ENCODE measurements at places on chromosomes 7 and 10. TPM values are rescaled to one million over a fixed set of nuclear protein-coding genes. Genes with fewer than 3 reads are reported as not detected.

GRCh38 chr7:106155027-106155426, 42.9 kb upstream of the SYPL1 start:
- no peak for DNase-seq

The ASZ1 gene
- polyA plus RNA-seq, result not detected

The WDFY4 gene
- 46.5 TPM for polyA plus RNA-seq

GRCh38 chr7:66183700-66184099, 21.4 kb upstream of the TPST1 start:
- DNase-seq, result no peak

The GBX1 gene
- polyA plus RNA-seq, result not detected

The LAMB4 gene
- not detected for polyA plus RNA-seq

GRCh38 chr7:116097365-116098009, 66.9 kb upstream of the TFEC start:
- no peak for DNase-seq

DNA sequence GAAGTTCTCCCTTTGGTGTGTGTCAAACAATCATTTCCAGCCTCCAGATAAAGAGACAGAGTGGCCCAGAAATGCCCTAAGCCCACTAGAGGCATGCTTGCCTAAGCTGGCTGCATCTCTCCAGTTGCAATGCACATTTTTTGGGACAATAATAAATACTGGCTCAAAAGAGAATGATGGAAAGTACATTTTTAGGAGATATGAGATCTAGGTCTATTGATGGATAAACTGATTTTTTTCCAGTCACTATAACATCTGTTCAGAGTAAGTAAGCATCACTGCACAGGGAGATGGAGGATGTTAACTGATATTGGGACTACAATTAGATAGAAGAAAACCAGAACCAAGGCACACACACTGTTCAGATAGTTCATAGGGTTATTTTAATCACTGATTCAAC, 553.0 kb downstream of the GRM8 start:
- no peak for DNase-seq

DNA sequence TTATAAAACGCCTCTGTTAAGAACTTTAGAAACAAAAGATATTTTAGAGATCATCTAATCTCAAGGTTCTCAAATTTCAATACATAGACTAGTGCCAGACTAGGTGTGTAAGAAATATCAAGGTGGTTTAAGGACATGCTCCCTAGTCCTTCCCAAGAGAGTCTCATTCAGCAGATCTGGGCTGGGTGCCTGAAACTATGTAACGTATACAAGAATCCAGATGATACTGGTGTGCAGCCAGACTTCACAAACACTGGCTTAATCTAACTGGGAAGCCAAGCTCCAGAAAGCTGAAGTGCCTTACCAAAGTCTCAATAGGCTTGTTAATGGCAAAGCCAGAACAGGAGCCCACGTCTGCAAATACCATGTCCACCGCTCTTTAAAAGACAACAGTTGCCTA, 105.0 kb upstream of the AMPH start:
- DNase-seq, result no peak

DNA sequence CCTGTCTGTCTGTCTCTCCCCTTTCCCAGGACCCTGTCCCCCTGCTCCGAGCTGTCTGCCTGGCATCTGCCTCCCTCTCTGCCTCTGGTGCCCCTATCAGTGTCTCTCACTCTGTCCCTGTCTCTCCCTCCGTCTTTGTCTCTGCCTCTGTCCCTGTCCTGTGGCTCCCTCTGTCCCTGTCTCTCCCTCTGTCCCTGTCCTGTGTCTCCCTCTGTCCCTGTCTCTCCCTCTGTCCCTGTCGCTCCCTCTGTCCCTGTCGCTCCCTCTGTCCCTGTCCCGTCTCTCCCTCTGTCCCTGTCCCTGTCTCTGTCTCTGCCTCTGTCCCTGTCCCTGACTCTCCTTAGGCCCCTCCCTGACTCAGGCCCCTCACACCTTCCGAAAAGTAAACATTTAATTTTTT, 75.0 kb upstream of the PAX2 start:
- no peak for DNase-seq

The MEIG1 gene
- 2.2 TPM for polyA plus RNA-seq

DNA sequence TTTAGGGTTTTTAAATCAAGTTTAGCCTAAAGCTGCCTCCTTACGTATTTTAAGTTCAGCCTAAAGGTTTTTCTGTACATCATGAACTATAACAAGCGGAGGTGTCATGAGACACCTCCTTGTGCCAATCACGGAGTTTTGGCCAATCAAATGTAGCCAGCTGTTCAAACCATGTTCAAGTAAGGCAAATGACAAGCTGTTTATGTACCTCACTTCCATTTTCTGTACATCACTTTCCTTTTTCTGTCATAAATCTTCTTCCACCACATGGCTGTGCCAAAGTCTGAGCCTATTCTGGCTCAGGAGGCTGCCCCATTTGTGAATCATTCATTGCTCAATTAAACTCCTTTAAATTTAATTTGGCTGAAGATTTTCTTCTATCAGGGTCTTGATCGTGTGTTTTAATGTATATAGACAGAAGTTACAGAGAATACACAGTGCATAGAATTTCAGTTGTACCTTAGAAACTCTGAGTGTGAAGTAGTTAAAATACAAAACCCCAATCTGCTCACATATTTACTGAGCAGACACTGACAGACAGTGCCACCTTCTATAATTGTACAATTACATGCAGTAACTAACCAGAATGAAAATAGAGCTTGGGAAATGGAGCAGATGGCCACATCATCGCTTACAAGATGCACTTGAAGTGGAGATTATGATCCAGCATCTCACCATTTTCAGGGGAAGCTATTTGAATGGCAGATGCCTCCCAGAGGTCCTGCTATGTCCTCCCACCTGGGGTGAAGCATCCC, 76.9 kb upstream of the LANCL2 start:
- DNase-seq, result no peak

The AASS gene
- polyA plus RNA-seq, result 3.3 TPM

- no peak for DNase-seq
Observed at GRCh38 chr10:77428691-77429395, 208.8 kb downstream of the KCNMA1 start.

DNA sequence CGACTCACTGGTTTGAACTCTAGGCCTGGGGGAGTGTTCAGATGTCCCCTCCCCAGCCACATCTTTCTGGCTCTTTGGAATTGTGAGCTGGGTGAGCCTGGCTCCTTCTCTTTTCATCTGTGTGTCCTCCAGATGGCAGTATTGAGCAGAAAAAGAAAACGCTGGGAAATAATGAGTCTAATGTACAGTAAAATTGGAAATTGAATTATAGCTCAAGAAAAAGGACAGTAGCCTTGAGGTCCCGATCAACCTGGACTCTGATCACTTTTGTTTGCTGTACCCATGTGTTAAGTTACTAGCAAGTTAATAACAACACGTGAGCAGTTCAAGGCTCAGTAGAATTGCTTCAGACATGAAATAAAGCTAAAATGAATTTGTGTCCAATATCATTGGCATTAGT, 77.9 kb downstream of the SNX10 start:
- peak; percentile 50 for DNase-seq

DNA sequence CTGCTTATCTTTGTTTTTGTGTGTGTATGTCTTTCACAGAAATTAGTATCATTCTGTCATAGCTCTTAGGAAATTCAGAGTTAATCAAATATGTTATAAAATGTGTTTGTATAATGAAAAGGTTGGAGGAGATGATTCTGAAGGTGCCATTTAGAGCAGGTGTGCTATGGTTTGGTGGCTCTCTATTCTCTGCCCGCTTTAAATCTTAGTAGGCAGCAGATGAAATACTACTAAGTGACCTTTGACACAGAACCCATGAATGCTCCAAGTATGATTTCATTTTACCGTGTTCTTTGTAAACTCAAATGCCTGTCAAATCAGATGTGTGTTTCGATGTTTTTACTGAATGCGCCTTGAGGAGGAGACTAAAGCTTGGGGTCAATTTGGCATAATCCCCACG, 24.5 kb downstream of the ZEB1 start:
- no peak for DNase-seq

The MSMB gene
- polyA plus RNA-seq, result not detected

The KCNIP2 gene
- 35.8 TPM for polyA plus RNA-seq

The ANKRD7 gene
- polyA plus RNA-seq, result not detected

The LIPK gene
- polyA plus RNA-seq, result not detected

- DNase-seq, result no peak
Observed at GRCh38 chr7:138746073-138746472, 44.9 kb upstream of the SVOPL start.

The CHAT gene
- polyA plus RNA-seq, result not detected

DNA sequence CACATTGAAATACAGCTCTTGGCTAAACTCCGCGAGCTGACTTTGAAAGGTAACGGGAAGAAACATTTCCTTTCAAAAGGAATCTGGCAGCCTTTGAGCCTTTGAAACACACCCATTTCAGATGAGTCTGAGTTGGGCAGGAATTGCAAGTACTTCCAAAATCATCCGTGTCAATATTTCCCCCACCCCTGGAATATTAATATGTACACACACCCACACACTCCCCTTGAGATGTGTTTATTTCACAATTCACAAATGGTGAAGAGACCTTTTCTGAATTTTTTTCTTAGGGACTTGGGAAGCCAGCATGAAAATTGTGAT, 438.7 kb upstream of the NRP1 start:
- no peak for DNase-seq

The CTAGE4 gene
- polyA plus RNA-seq, result not detected

DNA sequence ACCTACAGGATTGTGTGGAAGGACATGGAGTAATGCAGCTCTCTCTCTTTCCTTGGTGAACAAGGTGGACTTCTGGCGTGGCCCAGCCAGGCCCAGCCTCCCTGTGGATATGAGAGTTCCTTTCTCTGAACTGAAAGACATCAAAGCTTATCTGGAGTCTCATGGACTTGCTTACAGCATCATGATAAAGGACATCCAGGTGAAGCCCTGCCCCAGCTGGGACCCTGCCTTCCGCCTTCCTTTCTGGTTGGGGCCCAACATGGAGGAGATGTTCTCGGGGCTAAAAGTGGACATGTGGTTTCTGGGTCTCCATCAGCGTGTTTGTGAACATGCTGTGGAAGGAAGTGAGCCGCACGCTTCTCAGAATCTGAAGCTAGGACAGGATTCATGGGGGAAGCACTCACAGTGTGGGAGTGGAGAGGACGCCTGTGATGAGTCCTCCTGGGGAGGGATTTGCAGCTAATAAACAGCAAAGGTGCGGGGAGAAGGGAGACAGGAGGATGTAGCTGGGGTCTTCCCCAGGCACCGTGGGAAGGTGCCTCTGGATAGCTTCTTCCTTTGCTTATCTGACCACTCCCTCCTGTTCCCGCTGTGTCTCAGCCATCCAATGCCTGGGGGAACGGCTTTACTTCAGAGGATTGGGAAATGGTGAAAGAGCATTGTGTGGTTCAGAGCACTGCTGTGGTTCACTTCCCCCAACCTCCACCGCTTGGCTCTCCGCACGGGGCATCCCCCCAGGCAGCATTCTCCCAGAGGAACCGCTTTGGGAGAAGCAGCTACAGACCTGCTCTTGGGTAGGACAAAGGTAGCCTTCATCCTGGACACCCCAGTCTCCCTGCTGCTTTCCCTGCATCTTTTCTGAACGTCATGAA, 5.5 kb downstream of the CPA5 start:
- no peak for DNase-seq

GRCh38 chr10:86306628-86307278, 59.8 kb downstream of the GRID1 start:
- no peak for DNase-seq

GRCh38 chr10:76657337-76658012, 980.1 kb downstream of the KCNMA1 start:
- DNase-seq, result no peak

DNA sequence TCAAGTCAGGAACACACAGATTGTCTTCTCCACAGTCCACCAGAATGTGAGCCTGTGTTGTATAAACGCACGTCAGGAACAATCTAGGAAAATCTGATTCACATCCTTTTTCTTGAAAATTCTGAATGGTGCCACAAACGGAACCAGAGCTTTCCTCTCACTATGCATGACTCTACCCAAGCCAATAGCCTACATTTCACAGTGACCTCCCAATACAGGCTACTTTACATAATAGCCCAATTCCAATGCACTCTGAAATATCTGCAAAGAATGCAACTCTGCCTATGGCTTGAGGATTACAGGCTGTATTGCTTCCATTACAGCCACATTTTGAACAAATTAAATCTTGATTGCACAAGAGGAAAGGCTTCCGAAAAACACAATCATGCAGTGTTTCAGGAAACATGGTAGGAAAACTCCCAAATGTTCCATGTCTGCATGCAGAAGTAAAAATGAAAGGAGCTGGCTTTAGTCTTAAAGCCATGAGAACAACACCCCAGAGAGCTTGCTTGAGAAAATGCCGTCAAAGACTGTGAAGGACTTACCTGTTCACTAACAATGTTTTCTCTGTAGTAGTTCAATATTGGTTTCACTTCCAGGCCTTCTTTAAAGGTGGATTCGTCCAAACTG, 113.9 kb downstream of the ITGA8 start:
- no peak for DNase-seq

DNA sequence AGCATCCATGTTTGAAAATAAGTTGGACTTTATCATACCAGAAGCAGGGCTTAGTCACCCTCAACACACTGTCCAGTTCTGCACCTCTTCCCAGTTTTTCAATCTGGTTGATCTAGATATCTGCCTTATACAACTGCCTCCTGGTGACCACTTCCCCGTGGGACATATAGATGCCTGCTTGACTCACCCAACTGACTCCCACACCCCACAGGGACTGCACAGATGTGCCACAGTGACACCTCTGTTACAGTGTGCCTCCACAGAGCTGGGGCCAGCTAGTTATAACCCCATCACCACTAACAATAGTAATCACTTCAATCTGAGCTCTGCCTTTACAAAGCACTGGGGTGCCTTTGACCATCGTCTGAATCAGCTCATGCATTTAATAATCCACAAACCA, 82.6 kb upstream of the AOAH start:
- no peak for DNase-seq

The TWNK gene
- not detected for polyA plus RNA-seq

- no peak for DNase-seq
Observed at GRCh38 chr10:7558036-7558435, 108.7 kb downstream of the ITIH5 start.

The IGFBP3 gene
- polyA plus RNA-seq, result not detected

The HOXA7 gene
- polyA plus RNA-seq, result not detected

The ANXA8 gene
- polyA plus RNA-seq, result not detected

DNA sequence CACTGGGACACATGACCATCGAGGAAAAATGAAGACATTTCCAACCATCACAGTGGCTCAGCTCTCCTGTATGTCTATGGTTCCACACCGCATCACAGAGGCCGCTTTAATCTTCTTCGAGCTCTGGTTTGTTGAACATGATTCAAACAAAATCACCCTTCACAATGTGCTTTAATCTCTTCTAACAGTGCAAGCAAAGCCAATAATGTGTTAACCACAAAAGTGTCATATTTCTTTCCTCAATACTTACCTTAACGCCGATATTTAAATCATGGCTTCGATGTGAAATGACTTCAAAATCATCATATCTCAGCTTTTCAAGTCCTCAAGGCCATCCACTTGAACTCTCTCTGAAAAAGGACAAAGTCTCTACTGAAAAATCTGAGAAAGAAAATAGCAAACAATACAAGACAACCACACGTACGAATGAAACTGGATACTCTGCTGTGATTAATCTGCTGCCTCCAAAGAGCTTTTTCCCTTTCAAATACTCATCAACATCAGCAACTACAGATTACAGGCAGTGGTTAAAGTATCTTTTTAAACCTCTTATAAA, 23.0 kb upstream of the SVIL start:
- no peak for DNase-seq

GRCh38 chr10:104013489-104013888, 46.5 kb downstream of the SLK start:
- no peak for DNase-seq
